AML-193 (cell line): ENCODE measurements at places on chromosomes 3 and 15.

DNA sequence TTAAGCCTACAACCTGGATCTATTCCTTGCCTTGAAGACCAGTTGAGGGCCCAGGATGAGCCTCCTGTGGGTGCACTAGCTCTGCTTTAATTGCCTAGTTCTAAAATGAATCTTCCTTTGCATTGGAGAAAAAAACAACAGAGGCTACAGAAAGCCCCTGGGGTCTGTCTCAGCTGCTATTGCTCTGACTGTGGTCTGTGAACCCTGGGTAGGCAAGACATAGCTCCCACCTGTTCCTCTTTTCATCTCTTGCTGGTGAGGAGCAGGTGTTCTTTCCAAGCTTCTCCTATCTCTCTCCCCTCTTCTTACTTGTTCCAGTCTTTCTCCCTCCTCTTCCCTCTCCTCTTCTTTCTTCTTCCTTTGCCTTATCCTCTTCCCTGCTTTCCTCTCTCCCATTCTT, 28.8 kb downstream of the RBP2 start:
- no peak for DNase-seq

DNA sequence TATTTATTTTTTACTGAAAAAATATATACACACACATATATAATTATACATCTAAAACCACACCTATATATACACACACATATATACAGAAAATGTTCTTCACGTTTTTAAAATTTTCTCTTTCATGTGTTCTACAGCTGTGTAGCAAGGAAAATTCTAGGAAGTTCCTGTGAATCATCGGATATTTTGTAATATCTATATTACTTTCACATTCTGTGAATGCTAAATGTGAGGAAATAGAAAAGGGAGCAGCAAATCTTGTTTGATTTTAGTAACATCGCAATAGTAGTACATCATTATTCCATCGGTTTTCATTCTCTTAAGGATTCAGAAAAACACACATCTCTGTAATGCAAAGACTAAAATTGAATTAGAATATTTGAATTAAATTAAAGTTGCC, 836.8 kb upstream of the NECTIN3 start:
- DNase-seq: no peak

DNA sequence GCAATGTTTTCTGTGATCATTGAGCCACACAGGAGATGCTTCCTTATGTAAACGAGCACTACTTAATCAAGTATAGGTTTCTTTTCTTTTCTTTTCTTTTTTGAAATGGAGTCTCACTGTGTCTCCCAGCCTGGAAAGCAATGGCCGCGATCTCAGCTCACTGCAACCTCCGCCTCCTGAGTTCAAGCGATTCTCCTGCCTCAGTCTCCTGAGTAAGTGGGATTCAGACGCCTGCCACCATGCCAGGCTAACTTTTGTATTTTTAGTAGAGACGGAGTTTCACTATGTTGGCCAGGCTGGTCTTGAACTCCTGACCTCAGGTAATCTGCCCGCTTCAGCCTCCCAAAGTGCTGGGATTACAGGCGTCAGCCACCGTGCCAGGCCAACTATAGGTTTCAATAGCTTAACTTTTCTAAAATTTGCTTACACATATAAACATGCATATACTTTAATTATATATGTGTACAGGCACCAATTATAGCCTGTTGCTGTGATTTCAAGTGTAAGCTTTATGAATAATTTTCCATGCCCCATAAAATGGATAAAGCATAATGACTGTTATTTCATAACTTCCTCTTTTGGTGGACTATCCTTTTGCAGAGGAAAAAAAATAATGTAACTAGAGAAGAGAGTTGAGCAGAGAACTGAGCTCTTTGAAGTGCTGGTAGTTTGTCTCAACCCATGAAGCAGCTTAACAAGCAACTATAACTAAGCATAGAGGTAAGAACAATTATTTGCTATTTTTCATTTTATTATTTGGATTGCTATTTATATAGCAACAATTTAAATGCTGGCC, 24.8 kb upstream of the MBNL1 start:
- peak; percentile 98 for DNase-seq

- no peak for DNase-seq
Measured at GRCh38 chr3:153192327-153192726, 30.3 kb downstream of the RAP2B start.

GRCh38 chr15:91499774-91500383, 353.6 kb upstream of the SLCO3A1 start:
- no peak for DNase-seq

DNA sequence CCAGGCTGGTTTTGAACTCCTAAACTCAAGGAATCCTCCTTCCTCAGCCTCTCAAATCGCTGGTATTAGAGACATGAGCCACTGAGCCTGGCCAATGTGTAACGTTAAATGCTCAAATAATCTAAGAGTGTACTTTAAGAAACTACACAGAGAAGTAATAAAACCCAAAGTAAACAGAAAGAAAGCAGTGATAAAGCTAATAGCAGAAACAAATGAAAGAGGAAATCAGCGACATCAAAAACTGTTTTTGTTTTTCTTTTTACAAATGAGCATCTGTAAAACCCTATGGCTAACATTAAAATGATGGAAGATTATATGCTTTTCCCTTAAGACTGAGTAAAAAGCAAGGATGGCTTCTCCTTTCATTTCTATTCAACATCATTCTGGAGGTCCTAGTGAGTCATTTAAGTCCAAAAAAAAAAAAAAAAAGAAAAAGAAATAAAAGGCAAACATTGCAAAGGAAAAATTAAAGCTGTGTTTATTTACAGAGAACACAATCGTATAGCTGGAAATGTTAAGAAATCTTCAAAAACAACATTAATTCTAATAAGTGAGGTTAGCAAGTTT, 36.8 kb upstream of the FNDC3B start:
- no peak for DNase-seq
